GF-D8 (cell line): ENCODE measurements at places on chromosomes 11 and 22.
A peak's percentile ranks its signal among the peaks of the same experiment; 100 is the strongest.

- DNase-seq, result no peak
Observed at GRCh38 chr22:47996446-47996857, 1234.0 kb downstream of the TBC1D22A start.

GRCh38 chr22:44486538-44486937 is 11.5 kb downstream of the RTL6 start:
- no peak for DNase-seq

DNA sequence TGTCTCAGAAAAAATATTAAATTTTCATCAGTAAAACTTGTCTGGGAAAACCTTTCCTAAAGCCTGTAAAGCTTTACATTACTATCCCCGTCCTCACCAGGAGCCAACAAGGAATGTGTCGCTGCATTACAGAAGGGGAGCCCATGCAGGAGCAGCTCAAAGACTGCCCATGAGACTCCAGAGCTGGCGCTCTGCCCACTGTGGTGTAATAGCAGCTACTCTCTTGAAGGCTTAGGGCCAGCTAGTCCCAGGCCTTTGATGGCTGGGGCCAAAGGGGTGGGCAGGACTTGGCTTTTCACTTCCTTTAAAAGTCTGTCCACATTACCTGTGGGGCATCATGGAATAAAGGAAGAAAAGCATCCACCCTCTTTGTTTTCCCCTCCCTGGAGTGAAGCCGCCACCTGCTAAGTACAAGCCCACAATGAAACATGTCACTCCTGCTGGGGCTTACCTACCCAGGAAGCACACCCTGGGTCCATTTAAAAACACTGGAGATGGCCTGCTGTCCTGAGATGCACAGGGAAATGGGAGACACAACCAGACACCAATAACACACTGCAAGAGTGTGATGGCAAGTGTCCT is 150.7 kb downstream of the ADAMTS15 start:
- DNase-seq, result no peak

GRCh38 chr11:75107187-75107586 is 10.5 kb upstream of the OR2AT4 start:
- DNase-seq, result no peak

DNA sequence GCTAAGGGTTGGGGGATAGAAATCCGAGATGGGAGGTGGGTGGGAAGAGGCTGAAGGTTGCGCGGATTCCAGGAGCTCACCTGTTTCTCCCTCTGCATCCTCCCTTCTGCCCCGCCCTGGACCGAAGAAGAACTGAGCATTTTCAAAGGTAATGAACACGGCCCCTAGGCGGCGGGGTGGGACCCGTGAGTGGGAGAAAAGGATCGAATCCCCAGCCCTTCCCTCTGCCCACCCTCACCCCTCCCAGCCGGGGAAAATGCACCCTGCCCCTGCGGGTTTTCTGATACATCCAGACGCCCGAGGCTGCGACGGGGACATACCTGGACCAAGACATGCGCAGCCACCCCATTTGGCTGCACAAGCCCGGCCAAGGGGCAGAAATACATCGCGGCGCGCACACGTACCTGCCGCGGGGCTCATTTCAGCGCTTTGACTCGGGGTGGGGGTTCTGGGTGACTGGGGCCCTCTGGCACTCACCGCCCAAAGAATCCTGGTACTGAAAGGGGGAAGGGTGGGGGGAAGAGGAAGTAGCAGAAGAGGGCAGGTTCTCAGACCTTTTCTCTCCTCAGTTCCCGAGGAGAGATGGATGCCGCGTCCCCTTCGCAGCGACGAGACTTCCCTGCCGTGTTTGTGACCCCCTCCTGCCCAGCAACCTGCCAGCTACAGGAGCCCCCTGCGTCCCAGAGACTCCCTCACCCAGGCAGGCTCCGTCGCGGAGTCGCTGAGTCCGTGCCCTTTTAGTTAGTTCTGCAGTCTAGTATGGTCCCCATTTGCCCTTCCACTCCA is 6.0 kb downstream of the VSIG2 start:
- no peak for DNase-seq

GRCh38 chr11:2591805-2592204 is 108.0 kb downstream of the KCNQ1OT1 start:
- DNase-seq, result no peak

DNA sequence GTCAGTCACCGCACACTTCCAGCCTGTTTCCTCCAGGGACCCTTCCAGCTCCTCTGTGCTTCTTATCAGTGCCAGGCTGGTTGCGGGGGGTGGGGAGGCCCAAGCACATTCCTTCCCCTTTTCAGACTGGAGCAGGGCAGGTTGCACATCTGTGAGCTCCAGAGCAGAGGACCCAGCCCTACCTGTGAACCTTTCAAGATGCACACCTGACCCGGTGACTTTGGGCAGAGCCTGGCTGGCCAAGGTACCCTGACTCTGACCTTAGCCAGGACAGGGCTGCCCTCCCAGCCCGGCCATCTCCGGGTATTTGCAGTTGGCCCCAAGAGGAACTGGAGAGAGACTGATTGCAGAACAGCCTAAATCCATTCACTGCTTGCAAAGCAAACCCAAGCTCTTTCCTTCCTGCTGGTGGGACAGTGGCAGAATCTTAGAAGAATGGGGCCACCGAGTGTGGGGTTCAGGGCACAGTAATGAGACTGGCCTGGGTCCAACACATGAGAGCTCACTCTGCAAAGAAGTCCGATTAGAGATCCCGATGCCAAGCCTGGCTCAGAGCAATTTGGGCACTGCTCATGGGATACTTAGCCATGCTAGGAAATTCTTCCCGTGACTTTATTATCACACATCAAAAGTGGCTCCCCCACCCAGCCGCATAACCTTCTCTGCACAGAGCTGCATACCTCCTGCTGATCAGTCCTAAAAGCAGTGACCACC is 64.7 kb upstream of the CCND1 start:
- peak; percentile 70 for DNase-seq

GRCh38 chr22:46286006-46286405 is 10.7 kb upstream of the GTSE1 start:
- no peak for DNase-seq

- DNase-seq, result peak; percentile 12
Observed at GRCh38 chr11:93740730-93741093, 583 bp downstream of the TAF1D start.

- no peak for DNase-seq
Observed at GRCh38 chr11:66287211-66287888, 1.6 kb downstream of the YIF1A start.

- DNase-seq, result no peak
Observed at GRCh38 chr11:62852523-62853188, 13.3 kb upstream of the WDR74 start.
